OCI-M1 (cell line): ENCODE measurements at places on chromosomes 7 and 10.

- no peak for DNase-seq
Observed at GRCh38 chr7:135291809-135292253, 58.2 kb downstream of the STRA8 start.

- DNase-seq, result no peak
Observed at GRCh38 chr7:101891936-101892640, 74.7 kb downstream of the CUX1 start.

GRCh38 chr7:5519515-5519928 is 95.9 kb upstream of the TNRC18 start:
- no peak for DNase-seq

GRCh38 chr10:97744405-97745035 is 7.6 kb downstream of the ZFYVE27 start:
- DNase-seq, result no peak

- DNase-seq, result peak; percentile 66
Observed at GRCh38 chr7:80334908-80335307, 177.0 kb downstream of the GNAT3 start.

DNA sequence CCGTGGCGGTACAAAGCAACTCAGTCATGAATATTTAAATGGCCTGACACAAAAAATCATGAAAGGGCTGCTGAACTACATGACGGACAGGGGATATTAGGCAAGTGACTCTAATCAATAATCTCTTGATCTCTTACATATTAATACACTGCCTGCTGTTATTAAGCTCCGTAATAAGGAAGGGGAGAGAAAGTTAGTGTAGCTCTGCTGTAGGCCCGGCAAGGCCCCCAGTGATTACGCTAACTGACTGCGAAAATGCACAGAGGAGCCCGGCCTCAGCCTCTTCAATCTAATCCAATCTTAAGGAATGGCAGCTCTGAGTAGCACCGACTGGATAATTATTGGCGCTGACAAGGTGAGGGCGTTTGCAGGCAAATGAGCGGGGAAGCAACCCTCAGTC is 583.5 kb upstream of the MKI67 start:
- no peak for DNase-seq

GRCh38 chr7:98021588-98022351 is 31.8 kb upstream of the OCM2 start:
- DNase-seq, result peak; percentile 91

- DNase-seq, result peak; percentile 54
Observed at GRCh38 chr10:22322641-22323160, 1.8 kb downstream of the BMI1 start.

GRCh38 chr7:132263151-132263550 is 313.1 kb downstream of the PLXNA4 start:
- DNase-seq, result no peak

DNA sequence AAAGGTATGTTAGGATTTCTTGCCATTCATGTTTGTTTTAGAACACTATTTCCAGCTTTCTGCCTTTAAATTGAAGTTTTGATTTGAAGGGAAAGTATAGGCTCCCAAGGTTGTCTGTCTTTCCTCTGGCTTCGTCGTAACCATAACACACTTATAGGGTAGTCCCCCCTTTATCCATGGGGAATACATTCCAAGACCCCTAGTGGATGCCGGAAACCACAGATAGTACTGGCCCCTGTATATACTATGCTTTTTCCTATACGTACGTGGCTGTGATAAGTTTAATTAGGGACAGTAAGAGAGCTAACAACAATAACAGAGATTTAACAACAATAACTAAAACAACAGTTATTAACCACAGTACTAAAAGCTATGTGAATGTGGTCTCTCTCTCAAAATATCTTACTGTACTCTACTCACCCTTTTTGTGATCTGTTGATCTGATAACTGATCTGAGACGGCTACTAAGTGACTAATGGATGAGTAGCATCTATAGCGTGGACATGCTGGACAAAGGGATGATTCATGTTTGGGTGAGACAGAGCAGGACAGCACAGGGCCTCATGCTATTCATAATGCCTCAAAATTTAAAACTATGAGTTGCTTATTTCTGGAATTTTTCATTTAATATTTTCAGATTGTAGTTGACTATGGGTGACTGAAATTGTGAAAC is 273.1 kb downstream of the AUTS2 start:
- no peak for DNase-seq

- DNase-seq, result no peak
Observed at GRCh38 chr10:86104611-86105145, 261.9 kb downstream of the GRID1 start.

GRCh38 chr10:132614431-132615340 is 77.1 kb downstream of the INPP5A start:
- DNase-seq, result no peak

- peak; percentile 60 for DNase-seq
Observed at GRCh38 chr10:91247360-91248111, 27.1 kb downstream of the PCGF5 start.

GRCh38 chr10:69279110-69279509 is 814 bp downstream of the HK1 start:
- DNase-seq, result no peak

- peak; percentile 49 for DNase-seq
Observed at GRCh38 chr10:118332948-118333710, 9.0 kb downstream of the FAM204A start.

DNA sequence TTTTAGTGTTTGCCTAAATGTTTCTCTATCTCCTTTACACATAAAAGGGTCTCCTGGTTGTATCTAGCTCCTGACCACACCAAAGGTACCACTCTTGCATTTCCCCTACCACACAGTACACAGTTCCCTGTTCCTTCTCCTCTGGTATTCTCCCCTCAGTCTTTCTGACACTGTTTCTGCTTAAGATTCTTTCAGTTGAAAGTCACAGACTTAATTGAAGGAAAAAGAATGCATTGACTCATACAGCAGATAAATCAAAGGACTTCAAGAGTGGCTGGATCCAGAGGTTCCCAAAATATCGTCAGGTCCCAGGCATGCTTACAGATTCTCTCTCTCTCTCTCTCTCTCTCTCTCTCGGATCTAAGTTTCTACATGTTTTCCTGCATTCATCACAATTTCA is 185.6 kb upstream of the LRGUK start:
- DNase-seq, result no peak

DNA sequence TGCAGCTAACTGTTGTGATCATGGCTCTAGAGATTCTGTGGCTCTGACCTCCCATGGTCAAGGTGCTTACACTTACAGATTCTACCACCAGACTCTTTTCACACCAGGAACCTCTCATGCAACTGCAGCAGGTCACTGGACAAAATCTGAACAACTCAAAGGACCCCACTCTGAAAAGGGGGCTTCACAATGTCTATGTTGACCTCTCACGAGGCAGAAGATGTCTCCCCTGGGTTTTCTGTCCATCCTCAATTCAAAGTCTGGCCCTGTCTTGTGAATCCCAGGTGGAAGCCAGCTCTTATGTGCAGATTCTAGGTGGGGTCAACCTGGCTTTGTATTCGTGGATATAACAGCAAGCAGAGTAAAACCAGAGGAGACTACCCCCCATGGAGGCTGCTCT is 118.6 kb upstream of the ZNF479 start:
- no peak for DNase-seq

GRCh38 chr10:70584909-70585544 is 17.5 kb downstream of the PRF1 start:
- DNase-seq, result peak; percentile 55

- peak; percentile 18 for DNase-seq
Observed at GRCh38 chr7:84524714-84525694, 330.4 kb upstream of the SEMA3A start.

GRCh38 chr10:6207658-6208057 is 4.9 kb downstream of the PFKFB3 start:
- no peak for DNase-seq

- no peak for DNase-seq
Observed at GRCh38 chr10:60270426-60270825, 119.2 kb downstream of the ANK3 start.
